Osteoblast (primary cell): ENCODE measurements at places on chromosomes 16 and 17. TPM values are rescaled to one million over a fixed set of nuclear protein-coding genes. Genes with fewer than 3 reads are reported as not detected.

DNA sequence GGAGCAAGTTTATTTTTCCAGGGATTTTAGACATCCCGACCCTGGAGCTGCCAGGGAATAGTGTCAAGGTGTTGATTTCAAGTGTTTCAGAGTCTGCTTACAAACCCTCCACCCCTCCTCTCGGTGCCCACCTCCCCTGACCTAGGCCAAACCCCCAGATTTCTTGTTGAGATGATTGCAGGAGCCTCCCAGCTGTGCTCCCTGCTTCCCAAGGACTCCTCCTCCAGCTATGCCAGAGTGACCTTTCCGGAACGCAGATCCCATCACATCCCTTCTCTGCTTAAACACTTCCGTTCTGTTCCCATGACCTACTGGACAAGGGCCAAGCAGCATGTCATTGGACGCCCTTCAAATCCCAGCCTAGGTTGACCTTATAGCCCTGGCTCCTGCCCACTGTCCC, 23.7 kb upstream of the CDH1 start:
- peaks cover 10% of the 10 kb centered on the region for H3K27me3 ChIP-seq
- DNase-seq = no peak
- no peak overlapping the region for H3K27ac ChIP-seq

DNA sequence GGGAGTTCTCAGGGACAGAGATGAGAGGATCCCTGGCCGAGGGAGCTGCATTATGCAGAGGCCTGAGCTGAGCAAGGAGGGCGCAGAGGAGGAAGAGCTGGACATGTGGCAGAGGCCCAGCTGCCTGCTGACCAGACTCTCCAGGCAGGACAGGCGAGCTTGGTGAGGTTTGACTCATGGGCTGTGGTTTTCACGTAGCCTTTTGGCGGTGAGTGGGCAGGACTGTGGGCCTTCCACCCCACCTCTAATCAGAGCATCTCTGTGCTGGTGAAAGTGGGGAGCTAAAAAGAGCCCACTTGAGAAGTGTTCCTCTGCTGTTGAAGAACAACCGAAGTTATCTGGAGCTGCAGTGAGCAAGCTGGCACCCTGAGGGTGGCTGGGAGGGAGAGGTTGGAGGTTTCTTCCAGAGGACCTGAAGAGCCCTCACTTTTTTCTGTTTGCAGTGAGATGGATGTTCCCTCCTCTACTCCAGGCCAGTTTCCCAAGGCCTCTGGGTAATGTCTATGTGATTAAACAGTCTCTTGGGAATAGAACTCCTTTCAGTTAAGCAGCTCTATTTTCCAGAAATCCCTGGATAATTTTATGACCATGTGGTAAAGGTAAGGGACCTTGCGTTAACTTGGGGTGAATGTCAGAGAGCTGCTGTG, 11.9 kb downstream of the EPN2 start:
- no peak overlapping the region for H3K4me3 ChIP-seq
- H3K4me1 ChIP-seq = peaks cover 39% of the 10 kb centered on the region

DNA sequence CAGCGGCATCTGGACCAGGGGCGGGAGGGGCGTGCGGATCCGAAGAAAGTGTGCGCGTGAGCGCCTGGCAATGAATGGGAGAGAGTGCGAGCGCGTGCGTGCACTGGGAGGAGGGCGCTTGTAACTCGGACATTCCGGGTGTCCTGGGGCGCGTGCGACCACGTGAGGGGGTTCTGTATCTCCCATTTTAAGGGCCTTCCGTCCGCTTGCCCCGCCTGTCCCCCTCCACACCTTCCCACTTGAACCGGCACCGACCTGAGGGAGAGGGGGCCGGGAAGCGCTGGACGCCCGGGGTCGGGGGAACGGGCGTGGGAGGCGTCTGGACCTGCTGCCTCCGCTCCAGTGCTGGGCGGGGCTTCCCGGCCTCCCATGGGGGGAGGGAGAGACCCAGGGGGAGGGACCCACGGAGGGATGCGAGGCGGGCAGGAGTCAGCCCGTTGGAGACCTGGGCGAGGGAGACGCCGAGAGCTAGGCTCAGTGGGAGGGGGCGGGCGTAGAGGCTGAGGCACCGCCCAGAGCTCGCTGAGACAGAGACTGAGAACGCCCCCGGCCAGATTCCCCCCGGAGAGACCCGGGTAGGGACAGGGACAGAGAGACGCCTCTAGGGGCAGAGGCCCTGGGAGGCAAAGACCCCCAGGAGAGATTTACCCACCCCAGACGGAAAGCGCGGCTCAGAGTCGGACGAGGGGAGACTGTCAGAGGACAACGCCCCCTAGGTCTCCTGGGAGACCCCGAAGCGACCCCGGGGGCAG, at the start of gene KREMEN2:
TSS of gene KREMEN2 (plus strand) at position 553 of the 752 bp plus-strand sequence. CDS start 246 bp downstream, outside the sequence.
- DNase-seq = peak; percentile 89
- H3K27ac ChIP-seq = no peak within 1 kb of the TSS

DNA sequence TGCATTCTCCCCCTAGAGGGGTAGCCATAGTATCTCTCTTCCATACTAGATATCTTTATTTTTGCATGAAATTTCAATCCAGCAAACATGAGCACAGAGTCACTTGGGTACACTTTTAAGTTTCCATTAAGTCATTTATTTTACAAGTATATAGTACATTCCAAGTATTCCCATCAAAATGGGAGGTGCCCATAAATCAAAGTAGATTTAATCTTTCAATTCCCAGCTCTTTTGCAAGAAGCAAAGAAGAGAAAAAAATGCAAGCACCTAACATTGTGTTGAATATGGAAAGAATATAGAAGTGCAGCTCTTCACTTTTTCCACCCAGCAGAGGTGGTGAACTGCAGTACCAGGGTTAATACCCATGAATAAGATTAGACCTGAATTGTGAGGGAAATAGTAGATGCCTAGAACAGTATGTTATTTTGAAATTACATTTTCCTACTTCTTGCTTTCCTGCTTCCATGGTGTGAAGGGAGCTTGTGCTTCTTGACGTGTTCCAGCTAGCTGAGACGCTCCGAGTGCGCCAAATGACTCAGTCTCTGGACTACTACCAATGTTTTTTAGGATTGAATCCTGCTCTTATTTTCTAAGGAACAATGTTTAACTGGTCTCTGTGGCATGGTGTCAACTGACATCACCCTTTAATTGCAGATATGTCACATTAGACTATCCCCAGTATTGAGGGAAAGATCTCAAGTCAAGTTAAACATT, 151.1 kb upstream of the MAF start:
- no peaks in the 10 kb centered on the region for H3K36me3 ChIP-seq
- H3K27ac ChIP-seq = no peak overlapping the region
- H3K27me3 ChIP-seq = peaks cover 2% of the 10 kb centered on the region
- H3K4me3 ChIP-seq = no peak overlapping the region

GRCh38 chr16:12405089-12405488, 398.6 kb downstream of the CPPED1 start:
- H3K27me3 ChIP-seq = no peaks in the 10 kb centered on the region
- H3K36me3 ChIP-seq = peaks cover 4% of the 10 kb centered on the region
- no peak for DNase-seq
- H3K4me3 ChIP-seq = no peak overlapping the region
- no peak overlapping the region for H3K27ac ChIP-seq

GRCh38 chr17:50174444-50174843, 8.6 kb downstream of the SGCA start:
- H3K4me3 ChIP-seq = no peak overlapping the region
- H3K27me3 ChIP-seq = no peaks in the 10 kb centered on the region
- peak overlapping the region; percentile 98 for H3K27ac ChIP-seq

DNA sequence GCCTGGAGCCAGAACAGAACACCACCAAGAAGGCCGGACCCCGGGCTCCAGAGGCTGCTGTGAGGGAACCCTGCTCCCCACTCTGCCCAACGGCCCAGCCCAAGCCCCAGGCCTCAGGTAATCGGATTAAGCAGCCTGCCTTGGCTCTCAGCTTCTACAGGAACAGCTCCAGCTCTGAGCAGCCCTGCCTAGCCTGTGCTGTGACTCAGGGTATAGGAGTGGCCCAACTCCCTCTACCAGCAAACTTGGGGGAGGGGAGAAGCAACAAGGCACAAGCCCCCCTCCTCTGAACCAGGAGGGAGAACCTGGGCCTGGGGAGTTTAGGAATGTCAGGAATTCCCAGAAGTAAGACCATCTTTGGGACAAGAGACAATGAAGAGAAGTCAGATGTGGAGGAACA, 849 bp upstream of the SOX15 start:
- H3K27ac ChIP-seq = peak overlapping the region; percentile 57
- H3K27me3 ChIP-seq = no peaks in the 10 kb centered on the region
- peak; percentile 98 for DNase-seq
- peaks cover 56% of the 10 kb centered on the region for H3K36me3 ChIP-seq

DNA sequence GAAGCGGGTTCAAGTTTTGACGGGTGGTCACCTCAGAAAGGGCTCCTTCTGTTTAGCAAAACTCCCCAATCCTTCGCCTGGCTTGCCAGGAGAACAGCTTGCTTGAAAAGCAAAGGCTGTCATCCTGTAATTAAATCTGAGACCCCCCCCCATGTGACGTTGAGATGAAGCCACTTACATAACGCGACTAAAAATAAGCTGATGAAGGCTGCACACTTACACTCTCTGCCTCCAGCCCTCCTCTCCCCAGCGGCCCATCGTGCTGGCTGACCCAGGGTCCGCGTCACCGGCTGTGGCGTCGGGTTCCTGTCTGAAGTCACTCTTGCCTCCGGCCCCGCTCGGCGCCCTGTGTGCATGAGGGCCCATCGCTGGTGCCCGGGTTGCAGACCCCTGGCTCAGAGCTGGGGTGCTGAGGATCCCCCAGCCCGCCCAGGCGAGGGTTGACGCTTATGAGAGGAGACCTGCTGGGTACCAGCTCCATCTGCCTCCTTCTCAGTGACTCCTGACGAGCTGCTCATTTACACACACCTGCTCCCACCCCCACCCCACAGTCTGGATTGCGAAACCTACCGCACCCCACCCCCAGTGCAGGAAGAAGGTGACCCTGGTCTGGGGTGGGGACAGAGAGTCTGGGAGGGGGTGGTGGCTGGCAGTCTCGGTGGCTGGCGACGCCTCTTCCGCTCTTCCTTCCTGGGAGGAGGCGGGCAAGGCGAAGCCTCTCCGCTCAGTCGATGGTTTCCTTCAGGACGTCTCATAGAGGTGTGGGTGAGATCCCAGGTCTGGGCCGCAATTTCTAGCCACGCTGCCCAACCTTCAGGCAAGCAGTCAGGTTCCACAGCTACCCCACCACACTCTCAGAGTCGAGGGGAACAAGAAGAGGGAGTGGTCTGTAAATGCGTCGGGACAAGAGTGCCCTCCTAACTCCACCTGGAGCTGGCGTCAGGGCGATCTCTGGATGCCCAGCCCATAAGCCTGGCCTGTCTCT, 3.1 kb upstream of the BAIAP2 start:
- peaks cover 10% of the 10 kb centered on the region for H3K36me3 ChIP-seq
- H3K4me1 ChIP-seq = peaks cover 10% of the 10 kb centered on the region
- H3K27me3 ChIP-seq = peaks cover 16% of the 10 kb centered on the region
- DNase-seq = peak; percentile 79

GRCh38 chr17:58756246-58757161, 850 bp downstream of the PPM1E start:
- H3K4me3 ChIP-seq = peak overlapping the region; percentile 73
- peaks cover 58% of the 10 kb centered on the region for H3K27me3 ChIP-seq
- DNase-seq = peak; percentile 82
- no peak overlapping the region for H3K27ac ChIP-seq
- peaks cover 5% of the 10 kb centered on the region for H3K4me1 ChIP-seq

DNA sequence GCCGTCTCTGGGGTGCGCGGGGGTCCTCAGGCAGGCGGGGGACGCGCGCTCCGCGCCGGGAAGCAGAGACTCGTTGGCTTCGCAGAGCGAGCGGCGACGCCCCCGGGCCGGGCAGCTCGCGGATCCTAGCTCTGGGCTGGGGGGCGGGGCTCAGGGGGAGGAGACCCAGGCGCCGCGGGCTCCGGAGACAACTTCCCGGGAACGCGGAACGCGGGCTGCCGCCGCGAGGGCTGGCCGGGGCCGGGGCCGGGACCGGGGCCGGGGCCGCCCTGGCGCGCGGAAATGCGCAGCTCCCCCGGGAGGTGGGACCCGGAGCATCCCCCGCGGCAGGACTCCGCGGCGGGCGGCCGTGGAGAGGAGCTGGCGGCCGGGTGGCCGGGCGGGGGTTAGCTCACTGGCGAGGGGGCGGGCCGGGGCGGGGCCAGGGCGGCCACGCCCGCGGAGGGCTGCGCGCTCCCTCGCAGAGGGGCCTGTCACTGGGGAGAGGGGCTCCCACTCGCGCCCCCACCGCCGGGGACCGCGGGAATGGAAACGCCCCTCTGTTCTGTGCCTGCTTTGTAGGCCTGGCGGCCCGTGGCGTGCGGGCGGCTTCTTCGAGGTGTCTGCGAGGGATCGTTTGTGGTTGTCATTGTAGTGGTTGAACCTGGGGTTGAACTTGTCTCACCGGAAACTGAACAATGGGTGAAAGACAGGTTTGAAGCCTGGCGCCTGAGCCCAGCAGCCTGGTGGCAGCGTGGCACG, at the start of gene GAS7:
TSS of gene GAS7 (minus strand) at position 98 of the 741 bp plus-strand sequence.
- no peak within 1 kb of the TSS for H3K27ac ChIP-seq
- H3K4me1 ChIP-seq = no peaks in the 10 kb centered on the region
- no peaks in the 10 kb centered on the region for H3K36me3 ChIP-seq
- H3K4me3 ChIP-seq = no peak within 1 kb of the TSS
- H3K27me3 ChIP-seq = peaks cover 10% of the 10 kb centered on the region
- DNase-seq = peak; percentile 89

GRCh38 chr17:5272322-5272721, 9.8 kb upstream of the RABEP1 start:
- H3K4me1 ChIP-seq = peaks cover 4% of the 10 kb centered on the region
- DNase-seq = no peak
- no peaks in the 10 kb centered on the region for H3K27me3 ChIP-seq
- H3K4me3 ChIP-seq = no peak overlapping the region
- H3K27ac ChIP-seq = no peak overlapping the region
- no peaks in the 10 kb centered on the region for H3K36me3 ChIP-seq

DNA sequence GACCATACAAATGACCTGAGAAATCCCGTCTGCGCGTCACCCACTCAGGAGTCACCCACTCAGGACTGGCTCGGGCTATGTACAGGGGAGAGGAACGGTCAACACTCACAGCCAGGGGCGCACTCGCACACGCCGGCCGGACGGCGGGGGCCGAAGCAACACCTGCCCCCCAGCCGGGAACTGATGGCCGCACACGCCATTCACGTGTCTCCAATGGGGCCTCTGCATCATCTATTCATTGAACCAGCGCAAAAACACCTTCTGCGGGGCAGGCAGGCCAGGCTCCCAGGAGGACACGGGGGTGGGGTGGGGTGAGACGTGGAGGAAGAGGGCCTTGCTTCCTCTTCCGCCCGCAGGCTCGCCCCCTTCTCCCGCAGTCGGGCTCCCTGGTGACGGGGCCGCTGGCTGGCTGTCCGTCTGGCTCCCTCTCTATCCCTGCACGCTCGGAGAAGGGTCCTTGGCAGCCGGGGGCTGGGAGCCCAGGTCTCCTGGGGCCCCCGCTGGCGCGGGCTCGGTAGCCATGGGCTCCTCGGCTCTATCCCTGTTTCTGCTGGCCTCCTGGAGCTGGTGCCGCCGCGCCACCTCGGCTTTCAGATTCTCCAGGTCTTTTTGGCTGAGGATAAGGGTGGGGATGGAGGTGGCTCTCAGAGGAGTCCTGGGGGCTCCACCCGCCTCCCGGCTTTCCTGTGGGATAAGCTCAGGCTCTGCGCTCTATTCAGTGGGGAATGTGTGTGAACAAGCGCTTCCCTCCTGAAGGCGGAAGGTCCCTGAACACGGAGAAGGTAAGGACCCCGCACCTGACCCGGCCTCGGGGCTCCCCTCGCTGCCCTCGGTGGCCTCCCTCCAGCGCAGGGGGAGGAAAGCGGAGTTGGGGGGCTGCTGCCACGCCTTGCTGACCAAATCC, 21.1 kb downstream of the CLUH start:
- H3K4me1 ChIP-seq = peaks cover 12% of the 10 kb centered on the region
- no peak overlapping the region for H3K4me3 ChIP-seq
- peak; percentile 93 for DNase-seq
- H3K27ac ChIP-seq = no peak overlapping the region

Gene PRSS8
- not detected in 2 replicates for total RNA-seq

Gene MYH8
- not detected in 2 replicates for total RNA-seq

Gene TRAPPC2L
- total RNA-seq = 43.1 and 47.7 TPM in 2 replicates

Gene AXIN2
- 2.9 and 5.1 TPM in 2 replicates for total RNA-seq

Gene CLN3
- 27.9 and 28.0 TPM in 2 replicates for total RNA-seq

Gene BEAN1
- total RNA-seq = 0.29 and 0.36 TPM in 2 replicates
